H54 (cell line): ENCODE measurements at places on chromosomes 11 and 22.
A peak's percentile ranks its signal among the peaks of the same experiment; 100 is the strongest.

DNA sequence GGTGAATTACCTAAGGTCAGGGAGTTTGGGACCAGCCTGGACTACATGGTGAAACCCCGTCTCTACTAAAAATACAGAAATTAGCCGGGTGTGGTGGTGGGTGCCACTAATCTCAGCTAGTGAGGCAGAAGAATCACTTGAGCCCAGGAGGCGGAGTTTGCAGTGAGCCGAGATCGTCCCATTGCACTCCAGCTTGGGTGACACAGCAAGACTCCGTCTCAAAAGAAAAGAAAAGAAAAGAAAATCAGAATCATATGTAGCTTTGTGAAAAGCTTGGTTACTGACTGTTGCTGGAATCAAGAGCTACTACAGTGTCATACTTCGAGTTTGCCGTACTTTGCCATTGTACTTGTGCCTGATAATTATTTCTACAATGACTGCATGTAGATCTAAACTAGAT lies 4.2 kb upstream of the TMEM135 start:
- no peak for DNase-seq

- peak; percentile 0 for DNase-seq
These were observed 37.7 kb downstream of the DDI1 start for GRCh38 chr11:104073950-104074705.

DNA sequence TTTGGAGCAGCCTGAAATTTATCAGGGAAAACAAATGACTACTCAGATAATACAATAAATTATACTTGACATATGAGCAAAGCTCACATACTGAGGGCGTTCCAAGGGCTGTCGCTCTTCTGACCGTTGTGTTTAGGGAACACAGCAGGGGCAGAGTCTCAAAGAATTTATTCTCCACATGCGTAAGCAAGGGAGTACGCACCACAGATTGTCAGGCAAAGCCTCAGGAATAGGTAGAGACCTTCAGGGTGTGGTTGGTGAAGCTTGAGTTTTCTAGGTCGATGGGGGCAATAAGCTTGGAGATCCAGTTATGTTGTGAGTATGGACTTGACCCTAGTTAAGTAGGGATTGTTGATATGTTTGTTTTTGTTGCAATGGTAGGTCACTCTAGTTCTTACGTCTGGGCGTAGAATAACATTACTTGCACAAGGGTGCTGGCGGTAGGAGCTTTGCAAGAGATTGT lies 830 bp downstream of the ACAT1 start:
- DNase-seq, result no peak

DNA sequence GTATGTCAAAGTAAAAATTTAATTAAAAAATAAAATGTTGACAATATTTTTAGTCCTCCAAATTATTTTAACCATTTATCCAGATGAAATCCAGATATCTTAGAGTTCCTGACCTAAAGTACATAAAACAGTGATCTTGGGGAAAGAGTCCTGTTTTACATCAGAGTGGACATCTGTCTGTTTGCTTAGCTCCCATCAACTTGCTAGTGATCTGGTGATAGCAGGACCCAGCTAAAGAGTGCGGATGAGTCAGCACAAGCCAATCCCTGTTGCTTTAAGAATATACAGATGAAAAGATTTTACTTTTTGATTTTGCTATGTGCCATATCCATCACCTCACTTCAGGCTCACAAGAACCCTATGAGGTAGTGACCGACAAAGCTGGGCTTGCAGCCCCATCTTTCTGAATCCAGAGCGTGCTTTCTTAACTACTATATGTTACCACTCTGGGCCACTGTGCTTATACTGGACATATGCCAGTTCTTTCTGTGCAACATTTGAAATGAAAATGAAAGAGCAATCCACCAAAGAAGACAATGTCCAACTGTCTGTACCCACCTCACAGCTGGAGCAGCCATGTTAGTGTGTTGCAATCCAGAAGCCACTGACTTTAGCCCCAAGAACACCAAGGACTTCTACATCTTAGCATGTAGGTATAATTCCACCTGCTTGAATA lies 167.6 kb upstream of the SESN3 start:
- no peak for DNase-seq

GRCh38 chr11:11980841-11981308 lies 27.6 kb downstream of the DKK3 start:
- no peak for DNase-seq

DNA sequence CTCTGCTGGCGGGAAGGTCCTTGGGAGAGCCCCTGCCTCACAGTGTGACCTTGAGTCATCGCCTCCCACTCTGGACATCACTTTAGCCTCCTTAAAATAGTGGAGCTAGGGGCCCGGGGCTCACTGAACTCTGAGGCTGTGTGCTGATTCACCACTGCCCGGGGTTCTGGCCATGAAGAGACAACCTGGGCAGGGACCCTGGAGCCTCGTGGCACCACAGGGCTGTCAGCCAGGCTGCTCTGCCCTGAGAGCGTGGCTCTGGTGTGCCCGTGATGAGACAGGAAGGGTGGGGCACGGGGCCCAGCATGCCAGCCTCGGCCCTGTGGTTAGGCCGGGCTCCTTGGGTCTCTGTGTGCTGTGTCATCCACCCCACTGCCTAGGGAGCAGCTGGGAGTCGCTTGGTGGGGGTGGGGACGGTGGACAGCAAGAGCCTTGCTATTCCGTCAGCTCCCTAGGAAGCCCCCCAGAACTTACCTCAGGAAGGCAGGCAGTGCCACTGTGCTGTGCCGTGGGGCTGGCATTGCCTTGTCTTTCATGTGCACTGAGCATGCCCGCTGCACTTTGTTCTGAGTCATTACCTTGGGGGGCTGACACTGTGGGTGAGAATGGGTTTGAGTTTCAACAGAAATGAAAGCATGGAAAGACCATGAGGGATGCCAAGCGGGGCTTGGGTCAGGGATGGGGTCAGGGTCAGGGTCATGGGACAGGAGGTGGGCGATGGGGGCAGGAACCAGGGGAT lies 31.7 kb downstream of the TPCN2 start:
- peak; percentile 96 for DNase-seq

- DNase-seq, result no peak
These were observed 177.3 kb upstream of the C11orf58 start for GRCh38 chr11:16561150-16561549.
